ENCODE measurements at places on chromosomes 13 and 19.

- peak; percentile 69 for DNase-seq
Measured at GRCh38 chr13:74306496-74306895, 172.3 kb upstream of the KLF12 start.

GRCh38 chr13:112112534-112113276 lies 45.8 kb downstream of the SOX1 start:
- DNase-seq, result no peak

DNA sequence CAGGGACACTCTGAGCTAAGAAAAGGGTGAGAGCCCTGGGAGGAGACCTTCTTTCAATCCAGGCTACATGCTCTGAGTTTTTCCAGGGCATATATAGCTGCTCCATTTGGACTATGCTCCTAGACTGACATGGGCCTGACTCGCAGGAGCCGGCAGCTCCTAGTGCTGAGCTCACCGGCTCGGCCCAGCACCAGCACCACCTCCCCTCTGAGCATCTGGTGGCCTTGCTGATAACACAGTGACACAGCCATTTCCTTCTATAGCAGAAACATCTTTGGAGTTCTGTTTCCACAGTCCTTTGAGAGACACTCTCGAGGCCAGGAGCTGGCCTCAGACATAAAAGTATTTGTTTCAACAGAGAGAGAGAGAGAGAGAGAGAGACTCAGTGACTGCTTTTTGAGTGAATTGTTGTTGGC lies 184.9 kb downstream of the TM9SF2 start:
- peak; percentile 36 for DNase-seq

- peak; percentile 3 for DNase-seq
Measured at GRCh38 chr13:20772401-20773131, 1.2 kb downstream of the EEF1AKMT1 start.

DNA sequence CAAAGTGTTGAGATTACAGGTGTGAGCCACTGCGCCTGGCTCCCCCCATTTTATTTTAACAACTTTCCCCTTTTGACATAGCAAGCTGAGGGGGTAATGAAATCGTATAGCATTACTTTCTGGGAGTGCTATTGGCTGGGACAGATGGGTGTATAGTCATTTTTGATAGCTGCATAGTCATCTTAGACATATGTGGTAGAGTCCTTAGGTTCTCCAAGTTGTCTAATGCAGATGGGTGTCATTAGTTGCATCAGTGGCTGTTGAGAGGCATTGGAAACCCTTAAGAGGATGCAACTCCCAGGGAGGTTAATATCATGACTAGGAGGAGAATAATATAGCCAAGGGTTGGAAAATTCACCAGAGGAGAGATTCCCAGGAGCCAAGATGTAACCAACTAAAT lies 28.6 kb upstream of the PNMA8B start:
- no peak for DNase-seq

GRCh38 chr13:51202477-51203046 lies 19.6 kb upstream of the FAM124A start:
- DNase-seq, result no peak
